HCT116 (cell line): ENCODE measurements at places on chromosomes 7 and 10.
A peak's percentile ranks its signal among the peaks of the same experiment; 100 is the strongest.

- DNase-seq = no peak
These were observed 275.9 kb downstream of the EXOC4 start for GRCh38 chr7:133528796-133529195.

DNA sequence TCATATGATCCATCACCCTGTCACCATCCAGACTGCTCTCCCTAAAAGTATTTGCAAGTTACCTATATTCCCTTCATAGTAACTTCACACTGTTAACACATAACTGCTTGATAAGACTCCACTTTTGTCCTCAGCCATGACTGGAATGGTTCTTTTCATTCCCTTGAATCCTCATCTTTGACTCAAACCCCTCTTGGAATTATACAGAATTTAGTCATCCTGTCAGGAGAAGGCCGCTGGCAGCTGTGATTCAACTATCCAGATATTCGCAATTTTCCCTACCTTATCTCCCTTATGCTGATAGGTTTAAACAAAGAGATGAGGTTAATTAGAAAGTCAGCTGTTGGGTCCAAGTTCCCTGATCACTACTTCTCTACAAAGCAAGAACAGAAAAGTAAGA is 143.0 kb upstream of the HPS1 start:
- no peak for DNase-seq

- DNase-seq = no peak
These were observed 204.9 kb upstream of the PTER start for GRCh38 chr10:16231734-16232435.

DNA sequence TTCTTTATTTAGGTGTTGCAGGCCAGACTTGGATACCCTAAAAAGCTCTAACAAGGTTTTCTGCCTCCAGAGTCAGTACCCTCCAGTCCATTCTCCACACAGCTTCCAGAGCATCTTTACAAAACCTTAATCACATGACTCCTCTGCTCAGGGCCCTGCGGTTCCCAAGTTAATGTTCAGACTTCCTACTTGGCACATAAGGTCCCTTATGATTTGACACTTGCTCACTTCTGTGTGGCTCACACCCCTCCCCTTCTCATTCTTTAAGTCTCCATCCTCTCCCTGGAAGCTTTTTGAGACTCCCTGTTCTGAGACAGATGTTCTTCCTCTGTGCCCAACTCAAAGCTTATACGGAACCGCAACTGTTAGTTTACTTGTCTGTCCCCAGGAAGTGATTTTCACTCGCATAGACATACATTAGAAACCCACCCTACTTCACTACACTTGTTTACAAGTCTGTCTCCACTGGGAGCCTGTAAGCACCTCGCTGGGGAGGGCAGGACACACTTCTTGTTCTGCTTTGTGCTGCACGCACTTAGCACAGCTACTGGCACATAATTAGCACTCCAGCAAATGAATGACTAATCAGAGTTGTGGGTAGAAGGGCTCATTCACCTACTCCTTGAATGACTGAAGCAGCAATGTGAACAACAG is 154.3 kb upstream of the LAMB4 start:
- no peak for DNase-seq

- DNase-seq = no peak
These were observed 792.0 kb downstream of the TYW1 start for GRCh38 chr7:67788669-67789068.

GRCh38 chr7:65477326-65477725 is 103.7 kb downstream of the ZNF92 start:
- DNase-seq = peak; percentile 46

DNA sequence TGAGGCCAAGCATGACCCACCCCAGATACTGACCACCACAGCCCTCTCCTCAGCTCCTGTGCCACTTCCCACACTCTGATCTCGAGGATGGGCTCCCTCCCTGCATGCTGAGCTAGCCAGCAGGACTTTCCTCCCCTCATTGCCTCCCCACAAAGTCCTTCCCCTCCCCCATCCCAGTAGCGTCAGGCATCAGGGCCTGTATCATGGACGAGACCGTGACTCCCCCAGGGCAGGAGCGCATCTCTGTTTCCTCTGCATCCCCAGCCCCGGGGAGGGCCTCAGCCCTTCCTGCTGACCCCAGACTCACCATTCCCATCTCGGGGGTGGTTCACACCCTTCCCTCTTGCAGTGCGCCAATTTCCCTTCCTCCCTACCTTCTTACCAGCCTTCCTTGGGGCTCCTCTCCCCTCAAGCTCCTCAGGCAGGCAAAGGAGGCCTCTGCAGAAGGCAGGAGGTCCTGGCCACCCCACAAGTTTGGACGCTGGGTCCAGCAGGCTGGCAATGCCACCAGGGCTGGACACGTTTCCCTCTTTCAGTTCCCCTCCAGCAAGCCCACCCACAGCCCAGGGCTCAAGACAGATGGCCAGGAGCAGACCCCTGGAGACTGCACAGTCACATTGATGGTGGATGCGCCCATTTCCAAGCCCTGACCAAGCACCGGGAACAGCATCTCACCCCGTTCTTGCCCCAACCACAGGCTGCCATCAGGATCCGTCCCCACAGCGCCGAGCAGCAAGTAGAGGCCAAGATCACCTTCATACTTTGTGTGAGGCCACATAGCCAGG is 36.5 kb downstream of the GRID1 start:
- DNase-seq = no peak

DNA sequence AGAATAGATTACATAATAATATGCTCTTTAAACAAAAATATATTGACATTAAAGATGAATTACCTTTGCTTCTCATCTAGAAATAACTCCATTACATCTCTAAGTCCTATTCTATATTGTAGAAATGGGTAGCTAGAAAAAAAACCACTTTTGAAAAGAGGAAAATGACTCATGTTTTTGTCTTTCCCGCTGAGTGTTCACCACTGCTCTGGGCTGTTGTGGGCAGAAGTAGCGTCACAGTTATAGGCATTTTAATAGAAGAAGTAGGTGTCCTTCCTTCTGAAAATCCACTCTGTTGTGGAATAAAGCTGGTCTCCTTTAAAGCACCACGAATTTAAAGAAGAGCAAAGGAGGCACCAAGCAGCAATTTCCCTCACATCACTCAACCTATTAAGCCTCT is 117.6 kb upstream of the NFE2L3 start:
- DNase-seq = no peak

GRCh38 chr10:95517536-95518454 is 43.4 kb downstream of the SORBS1 start:
- DNase-seq = no peak

- DNase-seq = no peak
These were observed 32.0 kb upstream of the SLC35G1 start for GRCh38 chr10:93861825-93862224.

DNA sequence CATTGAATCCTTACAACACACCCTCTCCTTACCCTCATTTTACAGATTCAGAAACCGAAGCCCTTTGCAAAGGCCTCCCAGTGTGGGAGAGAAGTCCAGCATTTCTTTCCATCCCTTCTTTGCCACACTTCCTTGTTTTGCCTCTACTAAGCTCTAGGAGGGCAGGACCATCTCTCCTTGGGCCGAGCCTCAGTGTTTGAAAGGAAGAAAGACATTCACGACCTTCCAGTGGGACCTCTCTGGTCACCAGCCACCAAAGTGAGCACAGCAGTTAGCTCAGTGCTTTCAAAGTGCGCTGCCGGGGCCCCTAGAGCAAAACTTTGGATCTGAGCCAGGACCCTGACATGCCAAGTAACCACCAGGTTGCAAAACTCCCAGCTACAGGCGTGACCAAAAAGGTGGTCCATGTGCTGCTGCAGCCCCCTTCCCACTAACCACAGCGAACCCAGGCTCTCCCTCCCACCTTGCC is 12.4 kb downstream of the CTBP2 start:
- no peak for DNase-seq

DNA sequence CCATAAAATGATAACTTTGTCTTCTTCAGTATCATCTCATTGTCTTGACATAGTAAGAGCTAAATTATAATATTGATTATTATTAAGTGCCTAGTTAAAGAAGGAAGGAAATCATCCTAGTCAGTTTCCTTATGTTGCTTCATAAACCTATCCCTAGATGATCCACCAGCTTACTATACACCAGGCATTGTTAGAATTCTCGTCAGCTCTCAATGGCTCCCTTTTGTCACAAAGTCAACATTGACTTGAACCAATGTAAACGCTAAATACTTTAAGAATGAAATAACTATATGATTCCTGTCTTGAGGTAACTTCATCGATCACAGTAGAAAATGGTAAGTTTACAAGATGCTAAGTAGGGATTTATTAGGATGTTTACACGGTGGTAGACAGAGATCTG is 1162.9 kb downstream of the CNTNAP2 start:
- DNase-seq = no peak

DNA sequence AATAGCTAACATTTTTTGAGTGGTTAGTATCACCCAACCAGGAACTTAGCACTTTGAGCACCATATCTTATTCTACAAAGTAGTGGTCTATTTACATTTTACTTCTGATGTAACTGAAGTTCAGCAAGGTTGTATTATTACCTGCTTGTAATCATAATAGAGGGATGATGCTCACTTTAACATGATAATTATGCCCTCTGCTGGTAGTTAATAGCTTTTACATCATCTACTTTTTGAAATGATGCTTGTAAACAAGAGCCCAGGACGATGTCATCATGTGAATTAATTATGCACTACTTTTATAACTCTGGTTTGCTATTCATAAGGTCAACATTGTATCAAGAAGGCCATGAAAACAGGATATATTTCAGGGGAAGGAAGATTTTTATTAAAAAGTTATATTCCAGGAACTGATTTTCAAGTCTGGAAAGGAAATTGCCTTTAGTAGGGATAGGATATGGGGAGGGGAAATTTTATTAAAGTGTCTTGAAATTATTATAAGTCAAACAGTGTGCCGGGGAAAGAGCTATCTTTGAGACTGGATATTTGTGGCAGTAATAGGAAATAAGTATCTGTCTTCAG is 80.3 kb upstream of the SCIN start:
- DNase-seq = peak; percentile 29

DNA sequence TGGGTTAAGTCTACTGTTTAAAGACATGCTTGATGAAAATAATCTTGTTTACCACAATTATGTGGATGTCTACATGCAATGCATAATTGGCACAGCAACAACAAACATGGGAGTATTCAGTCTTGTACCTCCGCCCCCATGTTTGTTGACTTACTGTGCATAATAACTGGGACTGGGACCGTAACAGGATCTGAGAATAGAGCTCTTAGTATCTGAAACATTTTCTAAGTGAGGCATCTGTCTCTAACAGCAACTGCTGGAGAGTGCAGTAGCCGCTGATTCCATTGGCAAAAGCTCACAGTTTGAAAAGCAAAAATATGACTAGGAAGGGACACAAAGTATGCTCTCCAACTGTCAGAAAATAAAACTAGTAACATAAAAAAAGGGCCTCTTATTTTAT is 61.6 kb downstream of the ENO4 start:
- no peak for DNase-seq

GRCh38 chr10:5589661-5590511 is 65.1 kb downstream of the CALML3 start:
- no peak for DNase-seq

GRCh38 chr10:6786579-6787031 is 206.5 kb upstream of the PRKCQ start:
- DNase-seq = no peak

DNA sequence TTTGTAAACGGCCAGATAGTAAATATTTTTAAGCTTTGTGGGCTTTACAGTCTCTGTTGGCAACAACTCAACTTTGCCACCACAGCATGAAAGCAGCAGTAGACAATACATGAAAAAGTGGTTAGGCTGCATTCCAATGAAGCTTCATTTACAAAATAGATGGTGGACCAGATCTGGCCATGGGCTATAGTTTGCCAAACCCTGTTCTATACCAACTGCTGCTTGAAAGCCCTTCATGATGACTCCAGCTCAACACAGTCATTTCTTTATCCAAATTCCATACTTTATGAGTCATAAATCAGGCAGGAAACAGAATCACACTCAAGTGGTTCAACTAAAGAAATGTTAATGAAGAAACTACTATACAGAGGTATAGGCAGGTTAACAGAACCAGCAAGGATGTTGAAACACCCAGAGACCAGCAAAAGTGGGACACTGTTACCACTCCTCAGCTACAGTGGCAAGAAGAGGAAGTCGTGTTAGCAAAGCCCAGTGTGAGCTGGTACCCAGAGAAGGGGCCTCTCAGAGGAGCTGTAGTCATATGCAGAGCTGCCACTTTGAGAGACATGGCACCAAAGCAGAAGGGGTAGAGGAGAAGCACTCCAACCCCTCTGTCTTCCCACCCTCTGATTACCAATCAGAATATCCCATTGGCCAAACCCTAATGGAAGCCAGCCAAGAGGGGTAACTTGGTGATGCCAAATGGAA is 72.5 kb downstream of the PRLHR start:
- peak; percentile 29 for DNase-seq

DNA sequence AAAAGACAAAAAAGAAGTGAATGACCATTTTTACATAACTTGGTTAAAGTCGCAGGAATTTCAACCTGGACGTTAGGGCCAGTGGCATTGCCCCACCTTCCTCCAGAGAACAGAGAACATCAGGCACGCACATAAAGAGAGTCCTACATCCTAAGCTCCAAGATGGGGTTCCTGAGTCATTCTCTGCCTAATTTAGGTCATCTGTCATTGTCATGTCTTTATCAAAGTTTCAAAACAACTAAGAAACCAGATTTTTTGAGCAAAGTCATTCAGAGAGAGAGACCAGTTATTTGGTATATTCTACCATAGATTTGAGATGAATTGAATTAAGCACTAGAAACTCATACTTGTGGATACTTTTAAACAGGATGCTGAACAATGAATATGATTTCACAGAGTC is 241.7 kb downstream of the CALN1 start:
- no peak for DNase-seq

DNA sequence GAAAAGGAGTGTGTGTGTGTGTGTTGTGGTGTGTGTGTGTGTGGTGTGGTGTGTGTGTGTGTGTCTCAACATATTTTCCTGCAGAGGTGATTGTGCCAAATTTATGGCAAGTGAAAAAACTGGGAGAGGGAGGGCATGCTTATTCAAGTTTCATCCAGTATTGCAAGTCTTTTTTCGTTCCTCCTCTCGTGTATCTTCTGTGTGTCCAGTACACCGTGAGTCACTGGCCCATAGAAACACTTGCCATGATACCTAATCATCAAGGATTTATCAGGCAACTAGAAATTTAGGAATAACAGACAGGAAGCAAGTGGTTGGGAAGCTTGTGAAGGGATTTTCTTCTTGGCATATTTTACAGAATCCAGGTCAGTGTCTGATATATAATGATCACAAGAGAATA is 820.5 kb downstream of the GATA3 start:
- no peak for DNase-seq

- no peak for DNase-seq
These were observed 24.5 kb upstream of the MSRB2 start for GRCh38 chr10:23070913-23071218.

GRCh38 chr10:22648547-22648961 is 65.8 kb downstream of the PIP4K2A start:
- DNase-seq = no peak
